ENCODE measurements at places on chromosomes 2 and 18. TPM values are rescaled to one million over a fixed set of nuclear protein-coding genes. Genes with fewer than 3 reads are reported as not detected.
A peak's percentile ranks its signal among the peaks of the same experiment; 100 is the strongest.

DNA sequence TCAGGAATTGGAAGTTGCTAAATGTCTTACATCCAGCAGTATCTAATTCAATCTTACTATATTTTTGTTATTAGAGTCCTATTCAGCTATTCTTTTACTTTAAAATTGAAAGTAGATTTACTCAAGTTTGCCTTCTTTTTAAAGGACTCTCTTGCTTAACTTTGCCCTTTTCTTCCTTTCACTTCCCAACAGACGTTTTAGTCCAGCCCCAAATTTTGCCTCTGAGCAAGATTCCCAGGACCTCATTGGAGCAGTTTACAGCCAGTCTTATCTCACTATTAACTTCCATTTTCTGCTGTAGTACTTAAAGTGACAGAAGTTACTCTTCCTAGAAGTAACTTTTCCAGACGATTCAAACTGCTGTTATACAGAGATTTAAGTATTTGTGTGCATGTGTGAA lies 1.7 kb upstream of the PRKD3 start:
- H3K4me1 ChIP-seq, result peaks cover 19% of the 10 kb centered on the region
- no peaks in the 10 kb centered on the region for H3K27me3 ChIP-seq
- H3K4me3 ChIP-seq, result no peak overlapping the region
- DNase-seq, result peak; percentile 69
- no peaks in the 10 kb centered on the region for H3K36me3 ChIP-seq
- H3K27ac ChIP-seq, result peak overlapping the region; percentile 98

DNA sequence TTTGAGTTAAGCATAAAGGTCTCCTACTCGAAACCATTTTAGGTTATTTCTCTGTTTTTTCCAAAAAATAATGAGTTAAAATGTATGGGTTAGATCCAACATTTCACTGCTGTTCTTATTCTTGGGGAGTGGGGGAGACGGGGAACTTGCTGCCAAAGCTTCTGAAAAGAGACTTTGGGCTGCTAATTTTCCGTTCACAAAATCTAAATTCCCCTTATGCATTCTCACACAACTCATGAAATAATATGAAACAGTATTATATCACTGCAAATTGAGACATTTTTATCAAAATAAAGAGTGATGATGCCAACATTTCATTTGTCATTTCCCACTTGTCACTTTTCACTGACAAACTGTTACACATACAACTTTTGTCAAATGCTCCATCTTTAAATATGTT lies 7.8 kb downstream of the SATB2 start:
- H3K36me3 ChIP-seq, result no peaks in the 10 kb centered on the region
- H3K27ac ChIP-seq, result no peak overlapping the region
- no peak overlapping the region for H3K4me3 ChIP-seq
- no peaks in the 10 kb centered on the region for H3K4me1 ChIP-seq
- DNase-seq, result no peak

DNA sequence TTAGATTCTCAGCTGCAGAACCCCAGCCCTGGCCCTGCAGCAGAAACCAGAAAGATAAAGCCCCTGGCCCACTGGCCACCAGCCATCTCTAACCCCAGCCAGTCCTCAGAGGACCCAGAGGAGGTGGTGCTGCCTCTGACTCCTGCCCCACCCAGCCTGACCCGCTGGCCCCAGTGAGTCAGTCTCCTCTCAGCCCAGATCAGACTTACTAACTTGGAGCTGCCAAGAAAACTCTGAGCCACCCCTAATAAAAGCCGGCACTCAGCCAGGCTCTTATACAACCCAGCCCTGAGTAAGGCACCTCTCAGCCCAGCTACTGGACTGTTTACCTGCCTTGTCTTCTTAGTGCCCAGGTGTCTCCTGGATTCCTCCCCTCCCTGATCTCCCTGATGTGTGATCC lies 2.0 kb downstream of the SLC14A2 start:
- no peaks in the 10 kb centered on the region for H3K36me3 ChIP-seq
- no peak overlapping the region for H3K4me3 ChIP-seq

Gene GPR75
- polyA plus RNA-seq, result 2.7 TPM

Gene RESP18
- not detected for polyA plus RNA-seq

Gene SKA1
- 0.40 TPM for polyA plus RNA-seq
